ENCODE measurements at places on chromosomes 6 and 20.

DNA sequence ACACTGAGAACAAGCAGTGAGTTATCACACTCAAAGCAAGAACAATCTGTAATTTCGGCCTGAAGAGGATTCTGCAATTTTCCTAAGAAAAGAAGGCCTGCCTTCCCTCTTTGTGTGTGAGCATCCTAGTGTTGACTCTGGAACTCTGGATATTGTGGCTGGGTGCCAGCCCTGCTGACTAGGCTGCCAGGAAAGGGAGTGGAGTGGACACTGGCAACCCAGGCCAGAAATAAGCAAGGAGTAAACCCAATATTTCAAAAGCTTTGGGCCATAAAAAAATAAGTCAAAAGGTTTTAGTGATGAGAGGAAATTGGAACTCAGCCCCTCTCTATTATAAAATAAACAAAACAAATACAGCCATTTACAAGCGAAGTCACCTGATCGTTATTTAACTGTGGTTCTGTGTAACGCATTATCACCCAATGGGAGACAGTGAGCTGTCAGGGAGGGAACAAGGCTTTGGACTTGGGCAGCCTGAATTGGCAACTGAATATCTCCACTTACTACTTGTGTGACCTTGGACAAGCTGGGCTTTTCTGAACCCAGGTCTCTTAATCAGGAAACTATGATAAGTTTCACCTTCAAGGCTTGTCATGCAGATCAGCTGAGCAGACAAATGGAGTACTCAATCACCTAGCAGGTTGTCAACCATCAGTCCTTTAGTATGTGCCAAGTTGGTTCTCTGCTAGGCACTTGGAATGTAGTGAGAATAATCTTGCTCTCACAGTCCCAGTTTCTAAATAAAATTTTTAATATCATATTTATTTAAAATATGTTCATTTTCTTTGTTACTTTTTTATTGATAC is 196.2 kb downstream of the PAX1 start:
- DNase-seq = peak; percentile 63

DNA sequence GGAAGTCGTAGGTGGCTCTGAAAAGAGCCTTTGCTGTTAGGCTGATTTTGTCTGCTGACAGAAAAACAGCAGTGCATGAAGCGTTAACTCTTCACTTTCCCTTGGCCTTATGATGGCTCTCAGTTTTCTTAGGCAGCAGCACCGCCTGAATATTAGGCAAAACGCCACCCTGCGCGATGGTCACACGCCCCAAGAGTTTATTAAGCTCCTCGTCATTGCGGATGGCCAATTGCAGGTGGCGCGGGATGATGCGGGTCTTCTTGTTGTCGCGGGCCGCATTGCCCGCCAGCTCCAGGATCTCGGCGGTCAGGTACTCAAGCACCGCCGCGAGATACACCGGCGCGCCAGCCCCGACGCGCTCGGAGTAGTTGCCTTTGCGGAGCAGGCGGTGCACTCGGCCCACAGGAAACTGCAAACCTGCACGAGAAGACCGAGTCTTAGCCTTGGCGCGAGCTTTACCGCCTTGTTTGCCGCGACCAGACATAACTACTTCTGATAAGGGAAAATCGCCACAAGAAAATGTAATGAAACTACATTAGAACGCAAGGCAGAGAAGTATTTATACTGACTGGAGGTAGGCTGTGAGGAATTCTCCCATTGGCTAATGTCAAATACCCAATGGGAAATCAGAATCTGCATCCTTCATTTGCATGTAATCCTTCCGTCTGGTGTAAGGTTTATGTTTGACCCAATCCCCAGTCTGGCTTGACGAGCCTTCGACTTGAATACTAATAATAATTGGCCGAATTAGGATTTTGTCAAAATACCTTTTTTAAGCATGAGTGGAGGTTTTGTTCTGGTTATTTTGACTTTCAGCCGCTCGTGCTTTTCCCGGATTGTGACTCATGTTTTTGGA is 53.9 kb upstream of the HFE start:
- peak; percentile 87 for DNase-seq

- peak; percentile 43 for DNase-seq
Observed at GRCh38 chr20:42366626-42367025, 748.4 kb upstream of the CHD6 start.

- DNase-seq = peak; percentile 22
Observed at GRCh38 chr20:54062812-54063280, 7.5 kb downstream of the BCAS1 start.

DNA sequence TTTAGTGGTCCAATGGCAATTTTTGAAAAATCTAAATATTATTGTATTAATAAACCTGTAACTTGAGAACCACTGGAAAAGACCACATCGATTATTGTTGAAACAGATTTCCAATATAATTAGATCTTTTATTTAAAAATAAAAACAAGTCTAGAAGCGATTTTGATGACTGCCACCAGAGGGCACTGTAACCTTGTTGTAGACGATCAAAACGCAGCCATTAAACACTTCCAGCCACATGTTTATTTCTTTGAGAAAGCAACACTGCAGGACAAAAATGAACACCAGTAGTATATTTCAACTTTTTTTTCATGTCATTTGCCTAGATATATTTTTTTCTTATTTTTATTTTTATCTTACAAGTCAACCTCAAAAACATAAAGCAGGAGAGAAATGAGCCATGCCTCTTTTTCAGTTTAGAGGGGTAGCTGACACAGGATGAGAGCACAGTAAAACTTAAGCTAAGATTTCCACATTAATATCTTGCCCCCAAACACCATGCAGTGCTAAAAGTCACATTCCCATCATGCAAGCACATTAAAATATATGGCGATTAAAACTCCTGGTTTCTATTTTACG is 115.4 kb downstream of the OPRM1 start:
- DNase-seq = peak; percentile 29

Data from NCI-H1105 (cell line).